ENCODE measurements at places on chromosomes 16 and 17.

DNA sequence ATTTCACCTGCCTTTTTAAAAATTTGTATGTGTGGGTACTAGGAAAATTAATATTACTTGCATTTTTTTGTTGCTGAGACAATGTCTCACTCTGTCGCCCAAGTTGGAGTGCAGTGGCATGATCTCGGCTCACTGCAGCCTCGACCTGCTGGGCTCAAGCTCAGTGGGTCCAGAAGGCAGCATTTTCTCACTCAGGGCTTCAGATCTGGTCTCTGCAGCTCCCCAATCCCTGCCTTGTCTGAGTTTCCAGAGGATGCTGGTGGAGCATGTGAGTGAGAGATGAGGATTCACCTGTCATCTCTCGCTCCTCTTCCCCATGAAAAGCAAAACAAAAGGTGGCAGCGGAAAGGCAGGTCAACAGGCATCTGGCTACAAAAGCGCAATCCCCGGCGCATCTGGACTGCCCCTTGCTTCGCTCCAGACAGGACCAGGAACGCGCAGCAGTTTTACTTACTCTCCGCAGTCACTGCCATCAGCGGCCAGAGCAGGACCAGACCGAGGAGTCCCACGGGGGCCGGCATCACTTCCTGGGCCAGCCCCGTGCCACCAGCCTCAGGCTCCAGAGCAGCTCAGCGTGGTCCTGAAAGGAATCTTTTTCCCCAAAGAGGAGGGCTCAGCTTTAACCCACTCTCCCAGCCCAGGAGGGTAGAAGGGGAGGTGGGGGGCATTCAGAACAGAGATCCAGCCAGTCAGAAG is 59.9 kb downstream of the LITAF start:
- no peak for DNase-seq

DNA sequence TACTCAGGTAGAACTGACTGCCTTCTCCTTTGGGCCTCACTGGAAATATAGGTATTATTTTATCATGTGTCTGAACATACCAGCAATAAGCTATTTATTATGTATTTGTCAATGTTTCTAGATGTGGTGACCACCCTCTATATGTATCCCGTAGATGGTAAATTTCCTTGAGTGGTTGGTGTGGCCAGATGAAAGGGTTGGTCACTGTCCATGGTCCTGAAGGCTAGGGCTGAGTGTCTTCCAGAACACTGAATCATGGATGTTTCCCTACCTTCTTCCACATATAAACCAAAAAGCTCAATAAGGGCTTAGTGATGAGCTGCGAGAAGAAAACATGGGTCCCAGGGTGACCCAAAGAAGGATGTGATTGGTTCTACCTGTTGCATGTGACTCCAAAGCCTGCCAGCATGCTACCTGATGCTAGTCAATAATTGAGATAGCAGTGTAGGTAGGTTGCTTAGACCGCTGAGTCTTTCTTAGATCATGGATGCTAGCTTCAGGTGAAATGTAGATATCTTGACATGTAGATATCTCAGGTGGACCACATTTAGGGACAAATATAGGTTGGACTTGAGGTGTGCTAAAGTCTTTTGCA is 150.3 kb downstream of the ASIC2 start:
- DNase-seq, result peak; percentile 59

DNA sequence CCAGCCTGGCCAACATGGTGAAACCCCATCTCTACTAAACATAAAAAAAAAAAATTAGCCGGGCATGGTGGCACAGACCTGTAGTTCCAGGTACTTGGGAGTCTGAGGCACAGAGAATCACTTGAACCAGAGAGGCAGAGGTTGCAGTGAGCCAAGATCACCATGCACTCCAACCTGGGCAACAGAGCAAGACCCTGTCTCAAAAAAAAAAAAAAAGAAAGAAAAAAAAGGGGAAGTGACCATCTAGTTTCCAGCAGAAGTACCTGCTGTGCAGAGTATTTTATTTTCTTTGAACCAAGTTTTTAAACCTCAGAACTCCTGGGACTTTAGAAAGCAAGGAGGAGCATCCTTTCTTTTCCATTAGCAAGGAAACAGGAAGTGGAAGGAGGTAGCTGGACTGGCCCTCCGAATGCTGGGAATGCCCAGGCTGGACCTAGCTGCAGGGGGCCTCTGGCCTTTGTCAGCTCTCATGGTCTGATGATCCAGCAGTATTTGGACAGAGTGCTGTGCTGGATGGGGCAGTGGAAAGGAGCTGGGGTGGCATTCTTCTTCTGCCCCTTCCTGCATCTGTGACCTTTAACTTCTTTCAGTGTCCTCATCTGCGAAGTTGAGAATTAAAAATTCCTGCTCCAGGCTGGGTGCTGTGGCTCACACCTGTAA is 6.6 kb downstream of the GID4 start:
- DNase-seq, result no peak

- no peak for DNase-seq
These were observed 37.3 kb upstream of the FA2H start for GRCh38 chr16:74811911-74812310.

GRCh38 chr16:50071075-50071671 is 5.4 kb downstream of the HEATR3 start:
- no peak for DNase-seq

DNA sequence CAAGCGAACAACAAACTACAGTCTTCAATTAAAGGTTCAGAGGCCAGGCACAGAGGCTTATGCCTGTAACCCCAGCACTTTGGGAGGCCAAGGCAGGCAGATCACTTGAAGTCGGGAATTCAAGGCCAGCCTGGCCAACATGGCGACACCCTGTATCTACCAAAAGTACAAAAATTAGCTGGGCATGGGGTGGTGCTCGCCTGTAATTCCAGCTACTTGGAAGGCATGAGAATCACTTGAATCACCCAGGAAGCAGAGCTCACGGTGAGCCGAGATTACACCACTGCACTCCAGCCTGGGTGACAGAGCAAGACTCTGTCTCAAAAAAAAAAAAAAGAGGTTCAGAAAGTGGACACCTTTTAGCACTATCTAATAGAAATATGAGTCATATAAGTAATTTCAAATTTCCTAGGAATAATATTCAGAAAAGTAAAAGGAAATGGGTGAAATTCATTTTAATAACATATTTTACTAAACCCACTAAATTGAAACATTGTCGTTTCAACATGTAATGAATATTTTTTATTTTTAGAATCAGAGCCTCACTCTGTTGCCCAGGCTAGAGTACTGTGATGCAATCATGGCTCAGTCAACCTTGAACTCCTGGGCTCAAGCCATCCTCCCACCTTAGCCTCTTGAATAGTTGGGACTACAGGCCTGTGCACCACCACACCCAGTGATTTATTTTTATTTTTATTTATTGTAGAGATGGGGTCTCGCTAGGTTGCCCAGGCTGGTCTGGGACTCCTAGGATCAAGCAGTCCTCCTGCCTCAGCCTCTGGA is 15.2 kb upstream of the MARCHF10 start:
- DNase-seq, result no peak

- no peak for DNase-seq
These were observed 353.2 kb downstream of the MAF start for GRCh38 chr16:79247386-79247785.

GRCh38 chr17:81488276-81488860 is 24.2 kb downstream of the ACTG1 start:
- DNase-seq, result no peak

DNA sequence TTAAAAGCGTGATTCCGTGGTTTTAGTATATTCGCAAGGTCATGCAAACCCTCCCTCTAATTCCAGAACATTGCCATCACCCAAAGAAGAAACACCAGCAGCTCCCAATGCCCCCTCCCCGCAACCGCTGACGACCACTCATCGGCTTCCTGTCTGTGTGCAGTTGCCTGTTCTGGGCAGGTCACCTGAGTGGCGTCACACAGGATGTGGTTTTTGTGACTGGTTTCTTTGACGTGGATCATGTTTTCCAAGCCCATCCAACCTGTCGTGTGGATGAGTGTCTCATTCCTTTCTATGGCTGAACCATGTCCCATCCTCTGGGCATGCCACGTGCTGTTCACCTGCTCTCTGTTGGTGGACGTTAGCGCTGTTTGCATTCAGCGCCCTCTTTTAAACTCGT is 8.2 kb upstream of the ATP2C2 start:
- no peak for DNase-seq

DNA sequence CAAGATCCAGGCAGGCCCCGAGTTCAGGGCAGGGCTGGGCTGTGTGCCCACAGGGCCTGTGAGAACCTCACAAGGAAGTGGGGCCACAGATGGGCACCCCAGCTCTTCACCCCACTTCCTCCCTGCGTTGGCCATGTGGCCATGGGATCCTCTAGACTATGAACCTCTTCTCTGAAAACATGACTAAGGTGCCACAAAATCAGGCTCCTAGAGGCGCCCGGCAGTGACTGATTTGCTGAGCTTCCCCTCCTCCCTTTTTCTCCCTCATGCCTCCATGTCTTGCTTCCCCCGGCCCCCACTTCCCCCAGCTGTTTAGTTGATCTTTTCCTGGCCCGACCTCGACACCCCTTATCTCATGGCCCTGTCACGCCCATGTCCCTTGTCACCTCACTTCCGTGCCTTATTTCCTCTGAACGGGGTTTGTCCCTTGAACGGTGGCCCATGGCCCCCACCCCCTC is 87.1 kb downstream of the KCNJ12 start:
- no peak for DNase-seq

DNA sequence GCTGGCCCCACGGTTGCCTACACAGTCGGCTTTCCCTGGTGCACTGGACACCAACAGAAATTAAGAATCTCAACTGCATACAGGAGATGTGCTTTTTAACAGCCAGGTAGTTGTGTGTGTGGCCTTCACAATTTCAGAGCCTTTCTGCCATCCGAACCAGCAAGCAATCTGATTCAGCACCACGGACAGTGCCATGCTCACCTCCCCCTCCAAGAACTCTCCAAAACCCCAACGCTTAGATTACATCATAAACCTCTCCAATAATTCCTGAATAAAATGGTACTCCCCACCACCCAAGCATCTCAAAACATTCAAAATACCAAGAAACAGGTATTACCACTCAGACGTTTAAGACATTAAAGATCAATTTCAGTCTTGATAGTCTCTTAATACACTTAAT is 31.8 kb downstream of the USP7 start:
- DNase-seq, result peak; percentile 38

DNA sequence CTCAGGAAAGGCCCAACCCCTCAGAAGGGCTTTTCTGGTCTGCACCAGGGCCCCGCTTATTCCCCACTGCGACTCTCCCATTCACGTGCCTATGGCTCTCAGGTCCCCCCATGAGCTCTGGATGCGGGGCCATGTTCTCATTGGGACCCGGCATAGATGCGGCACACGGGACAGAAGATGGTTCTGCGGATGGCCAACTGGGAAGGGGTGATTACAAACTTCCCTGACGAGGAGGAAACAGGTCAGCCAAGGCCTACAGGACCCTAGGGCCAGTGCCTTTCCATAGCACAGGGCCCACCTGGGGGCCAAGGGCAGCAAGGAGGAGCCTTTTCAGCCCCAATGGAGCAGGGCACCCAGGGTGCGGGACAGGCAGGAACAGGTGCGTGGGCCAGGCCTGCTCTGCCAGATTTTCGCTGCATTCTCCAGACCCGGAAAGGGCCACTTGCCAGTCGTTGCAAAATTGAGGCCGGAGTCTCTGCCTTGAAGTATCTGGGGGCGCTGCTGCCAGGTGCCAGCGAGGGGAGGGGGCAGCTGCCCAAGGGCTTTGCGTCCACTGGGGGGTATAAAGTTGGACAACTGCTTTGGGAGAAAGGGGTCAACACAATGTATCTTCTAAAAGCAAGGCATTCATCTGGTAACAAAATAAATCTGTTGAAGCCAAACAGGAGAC is 20.5 kb downstream of the SLC7A5 start:
- no peak for DNase-seq

DNA sequence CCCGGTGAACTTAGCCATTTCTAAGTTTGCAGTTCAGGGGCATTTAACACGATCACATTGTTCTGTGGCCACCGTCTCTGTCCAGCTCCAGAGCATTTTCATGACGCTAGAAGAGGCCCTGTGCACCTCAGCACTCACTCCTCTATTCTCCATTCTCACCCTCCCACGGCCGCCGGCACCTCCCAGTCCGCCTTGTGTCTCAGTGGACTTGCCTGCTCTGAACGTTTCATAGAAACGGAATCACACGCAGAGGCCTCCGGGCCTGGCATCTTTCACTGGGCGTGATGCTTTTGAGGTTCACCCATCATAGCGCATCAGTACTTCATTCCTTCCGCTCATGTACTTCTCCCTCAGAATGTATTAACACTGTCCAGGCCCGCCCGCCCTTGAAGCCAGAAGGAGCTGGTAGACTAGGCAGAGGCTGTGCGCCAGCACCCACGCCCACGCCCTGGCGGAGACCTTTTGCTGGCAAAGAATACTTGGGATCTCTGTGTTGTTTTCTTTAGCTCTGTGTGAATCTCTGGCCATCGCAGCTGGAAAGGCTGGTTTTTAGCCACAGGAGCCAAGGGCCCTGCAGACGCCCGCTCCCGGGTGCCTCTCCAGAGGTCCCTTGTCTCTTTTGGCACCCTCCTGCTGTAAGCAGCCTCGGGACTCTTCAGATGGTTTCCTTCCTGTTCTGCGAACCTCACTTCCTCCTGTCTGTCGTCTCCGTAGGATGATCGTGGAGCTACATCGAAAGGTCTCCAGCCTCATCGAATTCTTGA is 23.4 kb upstream of the JPT2 start:
- DNase-seq, result no peak

- peak; percentile 61 for DNase-seq
These were observed 19.3 kb downstream of the ITGAL start for GRCh38 chr16:30491744-30492308.

DNA sequence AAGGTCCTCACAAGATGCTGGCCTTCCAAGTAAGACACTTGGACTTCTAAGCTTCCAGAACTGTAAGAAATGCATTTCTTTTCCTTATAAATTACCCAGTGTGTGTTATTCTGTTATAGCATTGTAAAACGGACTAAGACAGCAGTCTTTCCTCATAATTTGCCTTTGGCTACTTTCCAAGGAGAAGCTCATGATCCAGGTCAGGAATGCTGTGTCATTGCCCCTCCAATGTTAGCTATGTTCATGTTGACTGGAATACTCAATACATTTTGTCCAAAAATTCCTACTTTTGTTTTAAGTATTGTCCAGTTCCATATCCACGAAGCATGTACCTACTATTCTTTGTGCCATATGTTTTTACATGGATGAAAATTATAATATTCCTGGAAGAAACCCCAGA is 234.6 kb downstream of the HS3ST3A1 start:
- DNase-seq, result no peak

DNA sequence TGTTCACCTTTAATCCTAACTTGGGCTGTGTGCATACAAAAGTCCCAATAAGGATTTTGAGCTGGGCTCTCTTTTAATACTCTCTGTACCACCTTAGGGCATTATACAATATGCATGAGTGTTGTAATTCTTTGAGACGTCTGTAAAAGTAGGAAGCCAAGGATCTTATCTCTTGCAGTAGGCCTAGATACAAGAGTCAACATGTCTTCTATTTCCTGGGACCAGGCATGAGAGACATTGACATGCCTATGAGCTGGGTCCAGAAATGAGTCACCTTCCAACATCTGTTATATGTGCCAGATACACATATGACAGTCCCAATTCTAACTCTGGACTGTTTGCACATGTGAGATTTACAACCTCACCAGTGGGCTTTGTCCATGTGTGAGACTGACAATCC is 1911.2 kb downstream of the TP53TG3F start:
- no peak for DNase-seq
